ENCODE measurements at places on chromosomes 2 and 18. TPM values are rescaled to one million over a fixed set of nuclear protein-coding genes. Genes with fewer than 3 reads are reported as not detected.

Gene CPO
- not detected for total RNA-seq

Gene APOB
- total RNA-seq = 0.41 TPM

Gene SRD5A2
- not detected for total RNA-seq

GRCh38 chr2:191363267-191363666, 118.1 kb downstream of the MYO1B start:
- no peak for DNase-seq

DNA sequence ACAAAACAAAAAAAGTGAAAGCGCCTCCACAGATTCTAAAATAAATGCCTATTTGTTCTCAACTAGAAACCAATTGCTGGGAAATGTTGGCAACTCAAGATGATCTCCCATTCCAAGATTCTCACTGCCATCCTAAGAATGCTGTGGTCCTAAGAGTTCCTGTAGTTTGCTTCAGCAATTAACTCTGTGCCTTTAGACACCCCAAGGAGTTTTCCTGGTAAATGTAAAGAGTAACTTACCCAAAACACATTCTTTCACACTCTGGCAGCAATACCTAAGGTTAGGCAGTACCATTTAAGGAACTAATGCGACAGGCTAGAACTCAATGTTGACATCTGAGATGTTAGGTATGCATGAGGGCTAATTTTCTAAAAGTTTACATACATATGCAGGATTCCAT, 58.8 kb upstream of the TANK start:
- no peak for DNase-seq

DNA sequence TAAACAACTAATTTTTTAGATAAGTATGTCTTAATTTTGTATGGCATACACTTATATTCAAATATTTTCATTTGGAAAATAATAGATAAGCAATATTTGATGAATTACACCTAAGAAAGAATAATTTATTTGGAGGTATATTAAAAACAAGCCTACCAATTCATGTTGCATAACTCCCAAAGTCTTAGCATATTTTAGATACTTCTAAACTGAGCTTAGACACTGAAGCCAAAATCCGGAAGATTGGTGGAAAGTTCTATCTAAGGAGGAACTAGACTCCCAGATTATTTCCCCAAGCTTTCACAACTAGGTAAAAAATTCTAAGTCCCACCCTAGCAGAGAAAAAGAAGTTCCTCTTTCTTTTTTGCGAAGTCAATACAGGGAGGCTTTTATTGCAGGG, 221.0 kb upstream of the MMADHC start:
- DNase-seq = no peak

- no peak for DNase-seq
These were observed 237.5 kb upstream of the SP5 start for GRCh38 chr2:170477630-170478029.

DNA sequence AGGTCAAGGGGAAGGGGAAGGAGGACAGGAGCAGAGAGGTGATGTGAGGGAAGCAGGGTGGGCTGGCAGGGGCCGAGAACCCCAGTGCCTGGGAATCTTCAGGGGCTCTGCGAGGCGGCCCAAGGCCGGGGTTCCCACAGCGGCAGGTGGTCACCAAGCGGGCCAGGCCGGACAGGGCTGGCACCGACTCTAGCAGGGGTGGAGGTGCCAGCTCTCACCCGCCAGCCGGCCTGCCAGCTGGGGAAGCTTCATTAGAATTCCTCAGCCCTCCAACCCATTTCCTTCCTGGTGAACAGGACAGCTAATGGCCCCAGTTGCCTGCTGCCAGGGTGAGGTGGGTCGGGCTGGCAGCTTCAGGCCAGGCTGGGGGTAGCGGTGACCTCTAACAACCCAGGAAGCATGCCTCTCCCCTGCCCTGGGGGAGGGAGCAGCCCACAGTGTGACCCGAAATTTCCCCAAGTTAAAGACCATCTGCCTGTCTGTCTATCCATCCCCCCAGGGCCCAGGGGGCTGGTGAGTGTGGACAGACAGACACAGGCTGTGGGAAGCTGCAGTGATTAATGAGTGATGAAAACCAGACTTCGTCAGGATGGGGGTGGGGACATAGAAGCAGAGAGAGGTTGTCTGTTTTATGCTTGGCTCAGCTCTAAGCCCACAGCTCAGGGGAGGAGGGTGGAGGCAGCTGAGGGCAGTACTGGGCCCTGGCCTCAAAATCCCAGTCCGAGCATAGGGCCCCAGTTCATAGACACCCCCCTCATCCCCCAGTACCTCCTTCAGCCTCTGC, 144.1 kb downstream of the ZFP36L2 start:
- no peak for DNase-seq

GRCh38 chr2:96106991-96107707, 9.2 kb downstream of the ADRA2B start:
- DNase-seq = no peak

- DNase-seq = no peak
These were observed 12.2 kb upstream of the NFATC1 start for GRCh38 chr18:79383388-79384056.

GRCh38 chr2:73987109-73987947, 2.6 kb downstream of the TET3 start:
- DNase-seq = peak; percentile 55
